ENCODE measurements at places on chromosomes 1 and 21. TPM values are rescaled to one million over a fixed set of nuclear protein-coding genes. Genes with fewer than 3 reads are reported as not detected.

The S100B gene
- 3.5 TPM for total RNA-seq

The UMODL1 gene
- not detected for total RNA-seq

The SLC6A17 gene
- not detected for total RNA-seq

The UQCRHL gene
- total RNA-seq = 6.0 TPM

The SYNC gene
- total RNA-seq = 12.2 TPM

The PIK3R3 gene
- 26.2 TPM for total RNA-seq

The PCBP3 gene
- total RNA-seq = 2.7 TPM

The IRF6 gene
- 48.5 TPM for total RNA-seq

The NTNG1 gene
- 0.57 TPM for total RNA-seq

The SYT11 gene
- 6.6 TPM for total RNA-seq

The FAM72B gene
- total RNA-seq = 0.67 TPM

The EVA1C gene
- total RNA-seq = 13.6 TPM

- no peak for DNase-seq
Observed at GRCh38 chr21:41503331-41503730, 4.6 kb downstream of the TMPRSS2 start.

DNA sequence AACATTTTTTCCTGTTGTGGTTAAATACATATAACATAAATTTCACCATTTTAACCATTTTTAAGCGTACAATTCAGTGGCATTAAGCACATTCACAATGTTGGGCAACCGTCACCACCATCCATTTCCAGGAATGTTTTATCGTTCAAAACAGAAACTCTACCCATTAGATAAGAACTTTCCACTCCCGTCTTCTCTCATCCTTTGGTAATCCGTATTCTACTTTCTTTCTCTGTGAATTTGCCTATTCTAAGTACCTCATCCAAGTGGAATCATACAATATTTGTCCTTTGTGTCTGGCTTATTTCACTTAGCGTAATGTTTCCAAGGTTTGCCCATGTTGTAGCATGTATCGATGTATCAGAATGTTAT lies 336.0 kb downstream of the RRAGC start:
- no peak for DNase-seq

DNA sequence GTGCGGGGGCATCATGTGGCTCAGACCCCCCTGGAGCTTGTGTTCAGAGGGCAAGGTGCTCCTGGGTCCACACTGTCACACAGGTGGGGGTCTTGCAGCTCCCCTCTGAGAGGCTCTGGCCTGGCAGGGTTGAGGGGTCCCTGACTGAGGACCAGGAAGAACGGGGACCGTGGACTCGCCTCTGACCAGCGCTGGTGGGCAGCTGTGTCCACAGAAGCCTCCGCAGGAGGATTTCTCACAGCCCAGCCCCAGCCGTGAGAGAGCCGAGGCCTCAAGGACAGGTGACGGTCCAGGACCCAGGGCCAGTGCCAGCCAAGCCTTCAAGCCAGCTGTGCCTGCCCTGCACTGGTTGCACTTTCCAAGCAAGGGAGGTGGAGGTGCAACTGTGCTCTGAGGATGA lies 63.5 kb upstream of the TTC34 start:
- no peak for DNase-seq

GRCh38 chr1:204172404-204173029 lies 6.4 kb upstream of the REN start:
- no peak for DNase-seq

- DNase-seq = no peak
Observed at GRCh38 chr1:181739214-181739613, 255.9 kb downstream of the CACNA1E start.

GRCh38 chr1:241096982-241097381 lies 260.0 kb downstream of the RGS7 start:
- no peak for DNase-seq

- DNase-seq = no peak
Observed at GRCh38 chr1:3505161-3505560, 50.7 kb downstream of the ARHGEF16 start.

- DNase-seq = peak; percentile 72
Observed at GRCh38 chr21:34745557-34746255, 76.9 kb downstream of the CLIC6 start.

GRCh38 chr21:33668180-33668579 lies 25.9 kb downstream of the ITSN1 start:
- DNase-seq = no peak

DNA sequence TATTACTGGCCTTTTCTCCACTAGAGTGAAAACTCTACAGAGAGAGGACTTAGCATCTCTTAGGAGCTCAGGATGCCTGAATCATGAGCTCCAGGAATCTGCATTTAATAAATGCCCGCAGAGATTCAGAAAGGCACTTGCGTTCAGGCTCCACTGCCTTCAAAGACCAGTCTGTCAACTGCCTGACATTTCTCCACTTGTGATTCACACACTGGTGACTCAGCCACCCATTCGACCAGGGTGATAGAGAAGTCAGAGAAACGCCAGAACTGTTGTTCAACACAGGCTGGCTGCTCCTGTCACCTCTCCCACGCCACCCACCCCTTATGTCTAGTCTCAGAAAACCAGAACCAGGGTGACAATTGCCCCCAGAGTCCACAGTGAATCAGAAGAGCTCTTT lies 26.9 kb upstream of the LBR start:
- no peak for DNase-seq

DNA sequence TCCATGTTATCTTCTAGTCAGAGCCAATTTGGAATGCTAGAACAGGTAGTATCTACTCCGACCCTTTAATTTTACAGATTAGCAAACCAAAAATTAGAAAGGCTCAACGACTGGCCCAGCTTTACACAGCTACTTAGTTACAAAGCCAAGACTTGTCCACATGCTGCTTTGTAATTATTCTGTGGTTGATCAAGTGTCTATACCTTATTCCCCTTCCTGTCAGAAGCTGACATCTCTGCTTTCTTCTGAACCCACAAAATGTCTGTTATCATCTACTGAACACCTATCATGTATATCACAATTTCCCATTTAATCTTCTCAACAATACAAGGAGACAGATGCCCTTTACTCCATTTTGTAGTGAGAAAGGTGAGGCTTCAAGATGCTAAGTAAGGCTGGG lies 15.6 kb downstream of the TGFBR3 start:
- no peak for DNase-seq

DNA sequence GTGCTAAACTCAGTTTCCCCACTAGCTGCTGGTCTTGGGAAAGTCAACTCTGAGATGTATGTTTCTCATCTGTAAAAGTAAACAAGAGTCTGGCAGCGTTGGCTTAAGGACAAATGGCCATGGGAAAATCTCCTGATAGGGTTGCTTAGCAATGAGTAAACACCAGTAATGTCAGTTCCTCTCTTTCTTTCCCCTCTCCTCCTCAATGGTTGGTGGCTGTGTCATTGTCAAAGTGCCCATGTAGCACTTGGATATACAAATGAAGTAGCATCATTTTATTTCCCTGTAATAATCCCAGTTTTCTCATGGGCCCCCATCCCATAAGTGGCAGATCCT lies 2.2 kb upstream of the FYB2 start:
- no peak for DNase-seq

GRCh38 chr21:41767606-41768436 lies 969 bp upstream of the RIPK4 start:
- no peak for DNase-seq

DNA sequence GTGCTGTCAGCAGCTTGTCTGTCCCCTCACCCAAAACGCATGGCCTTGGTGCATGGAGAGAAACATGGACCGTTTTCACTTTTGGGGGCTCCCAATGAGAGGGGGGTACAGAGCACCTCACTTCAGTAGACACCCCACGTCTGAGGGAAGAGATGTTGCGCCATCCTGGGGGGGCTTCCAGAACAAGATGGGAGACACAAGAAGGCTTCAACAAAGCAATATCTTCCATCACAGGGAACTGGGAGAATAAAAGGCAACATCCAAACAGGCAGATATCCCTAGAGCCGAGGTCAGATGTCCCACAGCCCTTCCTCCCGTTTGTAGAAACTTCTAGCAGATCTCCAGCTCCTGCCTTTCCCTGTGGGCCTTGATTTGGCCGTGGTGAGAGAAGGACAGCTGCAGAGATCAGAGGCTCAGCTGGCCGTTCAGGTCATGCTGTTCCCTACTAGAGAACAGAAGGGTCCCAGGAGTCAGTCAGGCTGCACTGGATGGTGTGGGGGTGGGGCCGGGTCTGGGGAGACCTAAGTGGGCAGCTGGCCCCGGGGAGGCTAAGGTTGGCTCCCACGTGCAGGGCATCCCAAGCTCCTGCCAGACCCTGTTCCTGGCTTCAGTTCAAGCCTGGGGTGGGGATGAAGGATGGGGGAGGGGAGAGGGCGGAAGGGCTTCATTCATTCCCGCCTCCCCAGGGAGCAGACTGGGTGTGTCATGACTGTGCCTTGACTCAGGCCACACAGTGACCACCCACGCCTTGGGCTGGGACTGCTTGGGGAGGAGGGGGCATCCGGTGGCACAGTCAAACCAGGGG lies 4.4 kb downstream of the PLOD1 start:
- DNase-seq = peak; percentile 87

DNA sequence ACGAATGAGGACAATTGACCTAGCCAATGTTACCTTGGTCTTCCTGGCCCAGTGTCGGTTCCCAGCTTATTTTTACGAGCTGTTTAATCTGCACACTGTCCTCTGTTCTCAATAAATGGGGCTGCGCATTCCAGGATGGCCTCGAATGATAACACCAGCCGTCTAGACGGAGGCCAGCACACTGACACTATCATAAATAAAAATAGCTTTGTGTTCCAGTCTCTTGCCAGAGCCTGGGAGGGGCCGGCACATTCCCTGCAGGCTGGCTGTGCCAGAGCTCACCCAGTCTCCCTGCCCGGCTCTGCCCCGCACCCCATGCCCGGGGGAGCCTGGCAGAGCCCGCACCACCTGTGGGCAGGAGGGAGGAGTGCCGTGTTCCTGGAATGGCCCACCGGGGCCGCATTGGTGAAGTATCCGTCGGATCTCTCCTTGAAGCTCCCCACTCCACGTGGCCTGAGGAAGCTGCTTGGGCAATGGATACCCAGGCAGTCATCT lies 92.1 kb downstream of the SPSB1 start:
- DNase-seq = peak; percentile 87

DNA sequence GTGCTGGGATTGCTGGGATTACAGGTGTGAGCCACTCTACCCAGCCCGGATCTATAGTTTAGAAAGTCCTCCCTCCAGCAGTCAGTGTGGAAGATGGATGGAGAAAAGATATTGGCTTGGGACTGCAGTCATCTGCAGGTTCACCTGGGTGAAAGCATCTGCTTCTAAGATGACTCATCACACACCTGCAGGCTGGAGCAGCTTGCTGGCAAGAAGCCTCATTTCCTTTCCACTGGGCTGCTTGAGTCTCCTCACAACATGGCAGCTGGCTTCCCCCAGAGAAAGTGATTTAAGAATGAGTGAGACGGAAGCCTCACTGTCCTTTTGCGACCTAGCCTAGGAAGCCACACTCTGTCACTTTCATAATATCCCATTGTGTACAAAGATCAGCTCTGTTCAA lies 50.0 kb downstream of the FOXO6 start:
- no peak for DNase-seq

- DNase-seq = no peak
Observed at GRCh38 chr21:38136201-38136600, 120.6 kb upstream of the KCNJ15 start.

DNA sequence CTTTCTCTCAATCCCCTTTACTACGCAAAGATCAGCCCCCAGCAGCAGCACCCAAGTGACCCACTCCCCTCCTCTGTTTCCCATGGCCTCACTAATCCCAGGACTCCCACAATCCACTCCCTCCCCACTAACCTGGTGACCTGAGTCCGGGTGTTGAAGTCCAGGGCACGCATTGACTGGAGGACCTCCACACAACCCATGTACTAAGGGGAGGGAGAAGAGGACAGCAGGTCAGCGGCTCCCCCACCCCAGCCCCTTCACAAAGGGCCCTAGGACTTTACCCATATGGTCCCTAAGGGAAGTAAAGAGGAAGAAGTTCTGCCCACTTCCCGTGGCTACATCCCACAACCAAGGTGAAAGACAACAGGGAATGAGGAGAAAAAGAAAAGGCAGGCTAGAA lies 1.3 kb downstream of the SHC1 start:
- DNase-seq = no peak

DNA sequence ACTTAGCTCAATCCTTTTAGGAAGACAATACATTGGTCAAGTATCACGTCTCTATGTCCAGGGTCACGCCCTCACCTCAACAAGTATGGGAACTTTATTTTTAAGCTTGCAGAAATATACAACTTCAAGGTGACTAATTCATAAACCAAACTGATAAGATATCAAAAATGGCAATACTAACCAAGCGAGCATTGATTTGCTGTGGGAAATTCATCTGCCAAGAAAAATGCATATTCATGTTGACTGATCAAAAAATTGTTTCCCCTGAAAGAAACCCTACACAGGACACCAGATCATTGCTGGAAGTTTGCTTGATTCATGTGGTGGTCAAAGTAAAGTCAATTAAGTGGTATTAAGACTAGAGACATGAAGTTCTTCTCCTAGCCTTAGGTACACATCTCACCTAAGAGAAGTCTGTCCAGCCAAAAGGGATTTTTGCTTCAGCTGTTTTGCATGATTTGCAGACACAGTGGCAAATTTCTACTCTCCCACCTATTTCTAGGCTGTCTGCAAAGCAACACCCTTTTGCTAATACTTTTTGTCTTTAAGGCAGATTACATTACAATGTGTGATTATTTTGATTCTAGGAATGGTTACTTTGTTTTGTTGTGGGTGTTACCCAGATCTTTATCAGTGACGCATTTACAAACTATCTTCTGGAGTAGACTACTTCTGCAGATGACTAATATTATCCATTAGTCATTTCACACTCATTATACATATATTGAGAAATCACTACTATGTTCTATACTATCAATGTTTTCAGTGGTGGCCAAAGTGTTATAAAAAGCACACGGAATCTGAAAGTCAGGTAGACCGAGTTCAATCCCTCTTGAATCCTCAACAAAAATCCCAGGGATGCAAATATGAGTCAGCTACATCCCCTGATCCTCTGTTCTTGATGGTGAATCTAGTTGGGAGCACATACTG lies 12.4 kb downstream of the SAMSN1 start:
- no peak for DNase-seq

DNA sequence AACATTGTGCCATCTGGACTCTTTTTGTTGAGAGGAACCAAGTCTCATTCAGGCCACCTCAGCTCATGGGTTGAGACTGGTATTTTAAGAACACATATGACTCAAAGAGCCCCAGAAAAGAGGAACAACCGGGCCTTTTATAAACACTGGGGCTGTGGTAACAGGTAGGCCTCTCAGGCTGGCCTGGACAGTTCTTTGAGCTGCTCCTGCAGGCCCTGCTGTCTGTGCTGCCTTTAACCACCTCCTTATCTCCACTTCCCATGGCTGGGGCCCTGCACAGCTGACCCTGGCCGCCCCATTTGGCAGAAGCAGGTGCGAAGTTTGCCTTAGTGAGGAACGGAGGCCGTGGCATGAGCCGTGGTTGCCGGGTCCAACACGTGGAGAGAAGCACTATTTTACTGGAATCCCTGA lies 163.3 kb downstream of the RHOU start:
- no peak for DNase-seq

DNA sequence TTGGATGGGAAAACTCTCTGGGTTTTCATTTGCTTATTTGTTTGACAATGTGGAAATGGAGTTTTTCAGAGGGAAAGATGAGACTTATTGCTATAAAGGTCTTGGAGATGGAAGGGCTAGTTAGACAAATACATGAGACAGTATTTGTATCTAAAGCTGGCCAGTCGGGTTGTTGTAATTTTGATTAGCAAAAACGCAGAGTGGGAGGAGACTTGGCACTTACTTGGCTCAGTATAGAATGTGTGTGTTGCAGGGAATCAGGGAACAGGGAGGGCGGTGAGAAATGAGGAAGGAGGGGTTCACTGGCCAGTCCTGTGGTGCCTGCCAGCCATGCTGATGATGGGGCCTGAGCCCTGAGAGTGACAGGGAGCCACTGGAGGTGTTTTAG lies 6.0 kb upstream of the FOXE3 start:
- DNase-seq = no peak
